ENCODE measurements at places on chromosomes 12 and 14.

DNA sequence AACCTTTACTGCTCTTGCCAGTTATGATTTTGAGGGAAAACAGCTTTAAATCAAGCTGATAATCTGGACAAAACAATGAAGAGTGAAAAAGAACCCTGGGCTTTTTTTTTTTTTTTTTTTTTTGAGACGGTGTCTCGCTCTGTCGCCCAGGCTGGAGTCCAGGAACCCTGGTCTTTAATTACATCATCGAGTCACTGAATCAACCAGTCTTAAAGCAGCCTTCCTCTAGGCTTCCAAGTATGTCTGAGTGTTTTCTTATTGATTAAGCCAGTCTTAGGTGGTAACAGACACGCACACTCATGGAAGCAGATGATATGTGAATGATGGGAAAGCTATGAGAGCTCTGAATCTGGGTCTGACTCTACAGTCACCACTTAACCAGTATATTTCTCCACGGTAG lies 5.9 kb upstream of the VCPKMT start:
- no peaks in the 10 kb centered on the region for H3K27me3 ChIP-seq
- no peak overlapping the region for H3K4me3 ChIP-seq
- H3K27ac ChIP-seq = no peak overlapping the region
- no peaks in the 10 kb centered on the region for H3K4me1 ChIP-seq
- no peak for DNase-seq

DNA sequence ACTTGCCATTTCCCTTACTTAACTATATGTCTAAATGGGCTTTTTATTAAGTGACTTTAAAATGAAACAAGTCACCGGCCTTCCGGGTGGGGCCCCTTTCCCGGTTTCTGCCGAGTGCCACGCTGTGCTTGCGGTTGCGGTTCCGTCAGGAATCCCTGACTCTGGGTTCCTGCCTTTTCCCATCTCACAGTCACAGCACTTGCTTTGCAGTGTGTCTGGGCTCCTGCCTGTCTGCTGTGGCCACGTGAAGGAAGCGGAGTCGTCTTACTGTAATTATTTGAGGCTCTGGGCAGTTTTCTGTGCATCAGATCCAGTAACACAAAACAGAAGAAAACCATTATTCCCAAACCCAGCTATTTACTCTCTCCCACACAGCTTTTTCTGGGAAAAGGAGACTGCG lies 44.0 kb upstream of the FRMD6 start:
- no peak overlapping the region for H3K4me3 ChIP-seq
- H3K27me3 ChIP-seq = no peaks in the 10 kb centered on the region
- no peaks in the 10 kb centered on the region for H3K36me3 ChIP-seq
- H3K4me1 ChIP-seq = no peaks in the 10 kb centered on the region
- no peak overlapping the region for H3K27ac ChIP-seq

GRCh38 chr12:11130382-11130781 lies 4.1 kb downstream of the TAS2R30 start:
- no peaks in the 10 kb centered on the region for H3K36me3 ChIP-seq
- DNase-seq = no peak
- H3K4me1 ChIP-seq = no peaks in the 10 kb centered on the region
- H3K27ac ChIP-seq = no peak overlapping the region

DNA sequence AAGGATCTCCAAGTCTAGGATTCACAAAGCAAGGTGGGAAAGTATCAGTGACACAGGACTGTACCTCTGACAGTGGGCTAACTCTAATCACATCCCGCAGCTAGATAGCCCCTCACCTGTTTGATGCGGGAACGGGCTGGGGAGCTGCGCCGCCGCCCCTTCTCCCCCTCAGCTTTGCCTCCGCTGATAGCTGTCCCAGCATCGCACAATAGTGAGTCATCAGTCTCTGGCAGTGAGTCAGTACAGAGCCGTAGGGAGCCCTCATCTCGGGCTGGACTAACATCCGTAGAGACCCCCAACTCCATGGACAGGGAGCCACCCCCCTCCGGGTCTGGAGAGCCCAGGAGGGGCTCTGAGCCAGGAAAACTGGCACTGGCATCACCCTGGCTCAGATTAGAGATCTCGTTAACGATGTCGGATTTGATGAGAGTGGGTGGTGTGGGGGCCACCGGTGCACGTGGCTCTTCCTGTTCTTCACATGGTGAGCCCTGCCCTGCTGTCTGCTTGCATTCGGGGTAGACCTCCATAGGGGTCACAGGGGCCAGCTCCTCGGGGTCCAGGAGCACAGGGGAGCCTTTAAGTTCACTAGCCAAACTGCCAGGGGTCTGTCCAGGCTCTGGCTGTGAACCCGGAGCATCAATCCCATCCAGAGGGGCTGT lies 10.9 kb downstream of the KMT2D start:
- no peak overlapping the region for H3K27ac ChIP-seq
- DNase-seq = no peak
- no peak overlapping the region for H3K4me3 ChIP-seq
- H3K4me1 ChIP-seq = peaks cover 21% of the 10 kb centered on the region
- H3K27me3 ChIP-seq = no peaks in the 10 kb centered on the region

DNA sequence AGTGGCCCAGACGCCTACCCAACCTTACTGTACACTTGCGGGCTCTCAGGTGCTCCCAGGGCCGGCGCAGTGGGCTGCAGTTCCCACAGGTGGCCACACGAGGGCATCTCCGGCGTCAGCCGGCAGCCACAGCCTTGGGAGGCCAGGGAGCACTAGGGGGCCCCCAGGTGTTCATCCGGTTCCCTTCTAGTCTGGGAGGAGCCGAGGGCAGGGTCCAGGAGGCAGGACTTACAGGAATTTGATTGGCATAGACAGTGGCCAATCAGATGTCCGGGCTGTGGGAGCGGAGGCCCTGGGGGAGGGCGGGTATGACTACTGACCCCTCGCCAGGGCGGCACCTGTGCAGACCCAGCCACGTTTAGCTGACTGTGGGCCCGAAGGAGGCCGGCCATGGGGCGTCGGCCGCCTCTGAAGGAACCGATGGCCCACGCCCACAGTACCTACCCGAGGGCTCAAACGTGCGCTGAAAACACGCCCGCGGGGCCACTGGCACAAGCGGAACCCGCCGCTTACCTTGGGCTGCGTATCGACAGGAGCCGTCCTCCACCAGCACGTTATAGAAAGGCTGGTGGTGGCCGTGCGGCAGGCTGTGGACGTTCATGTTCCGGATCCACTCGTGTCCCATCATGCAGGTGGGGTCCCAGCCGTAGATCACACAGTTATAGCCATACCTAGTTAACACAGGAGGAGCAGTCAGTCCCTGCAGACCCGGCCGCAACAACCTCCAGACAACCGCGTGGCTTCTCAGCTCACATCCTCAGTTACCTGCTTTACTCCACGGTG lies 34.8 kb downstream of the FBXO21 start:
- H3K27me3 ChIP-seq = no peaks in the 10 kb centered on the region
- no peaks in the 10 kb centered on the region for H3K4me1 ChIP-seq
- H3K27ac ChIP-seq = no peak overlapping the region
- no peak for DNase-seq
- peaks cover 20% of the 10 kb centered on the region for H3K36me3 ChIP-seq

- H3K36me3 ChIP-seq = no peaks in the 10 kb centered on the region
- H3K27ac ChIP-seq = no peak overlapping the region
- no peaks in the 10 kb centered on the region for H3K27me3 ChIP-seq
- no peaks in the 10 kb centered on the region for H3K4me1 ChIP-seq
- DNase-seq = no peak
Measured at GRCh38 chr12:103102225-103102744, 144.8 kb downstream of the ASCL1 start.

DNA sequence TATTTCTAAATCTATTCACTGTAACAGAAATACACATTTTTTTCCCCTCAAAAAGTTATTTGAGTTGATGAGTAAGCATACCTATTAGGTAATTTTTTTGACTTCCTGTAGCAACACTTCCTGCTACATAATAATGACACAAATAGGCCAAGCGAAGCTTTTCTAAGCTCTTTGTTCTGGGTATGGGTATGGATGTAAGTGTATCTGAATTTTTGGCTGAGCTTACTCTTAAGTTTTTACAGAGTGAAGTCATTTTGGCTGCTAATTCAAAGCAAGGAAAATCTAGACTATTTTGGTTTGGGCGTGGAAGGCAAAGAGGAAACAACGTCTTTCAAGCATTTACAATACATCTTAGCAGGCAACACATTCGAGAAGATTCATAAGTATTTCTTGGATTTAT lies 1206.0 kb upstream of the FLRT2 start:
- no peak overlapping the region for H3K4me3 ChIP-seq
- no peaks in the 10 kb centered on the region for H3K27me3 ChIP-seq
- no peak overlapping the region for H3K27ac ChIP-seq
- no peak for DNase-seq
- no peaks in the 10 kb centered on the region for H3K36me3 ChIP-seq

DNA sequence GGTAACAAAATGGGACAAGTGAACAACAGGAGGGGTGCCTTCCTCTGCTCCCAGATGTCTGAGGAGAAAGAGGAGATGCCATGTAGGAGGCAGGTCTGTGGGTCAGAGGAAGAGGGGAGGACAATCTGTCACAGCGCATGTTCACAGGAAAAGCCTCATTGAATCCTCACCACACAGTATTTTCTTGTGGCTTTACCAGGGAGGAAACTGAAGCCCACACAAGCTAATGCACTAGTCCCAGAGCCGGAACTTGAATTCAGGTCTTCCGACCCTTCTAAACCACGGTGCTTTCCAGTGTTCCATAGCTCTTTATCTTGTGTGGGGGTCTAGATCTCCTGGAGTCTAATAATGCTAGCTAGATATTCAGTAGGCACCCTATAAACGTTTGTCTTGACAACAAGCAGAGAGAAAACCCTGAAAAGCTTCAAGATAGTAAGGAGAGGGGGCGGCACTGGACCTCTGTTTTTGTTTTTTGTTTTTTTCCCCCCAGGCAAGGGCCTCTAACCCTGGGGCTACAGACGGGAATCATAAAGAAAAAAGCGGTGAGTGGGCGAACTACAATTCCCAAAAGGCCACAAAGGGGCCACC lies 371 bp upstream of the SHMT2 start:
- H3K27me3 ChIP-seq = no peaks in the 10 kb centered on the region
- H3K4me1 ChIP-seq = peaks cover 28% of the 10 kb centered on the region
- peak overlapping the region; percentile 69 for H3K4me3 ChIP-seq
- H3K36me3 ChIP-seq = peaks cover 27% of the 10 kb centered on the region

- no peak overlapping the region for H3K27ac ChIP-seq
- H3K27me3 ChIP-seq = no peaks in the 10 kb centered on the region
- H3K4me1 ChIP-seq = no peaks in the 10 kb centered on the region
- no peaks in the 10 kb centered on the region for H3K36me3 ChIP-seq
- DNase-seq = no peak
- no peak overlapping the region for H3K4me3 ChIP-seq
Measured at GRCh38 chr12:54749191-54749818, 101.1 kb upstream of the DCD start.

DNA sequence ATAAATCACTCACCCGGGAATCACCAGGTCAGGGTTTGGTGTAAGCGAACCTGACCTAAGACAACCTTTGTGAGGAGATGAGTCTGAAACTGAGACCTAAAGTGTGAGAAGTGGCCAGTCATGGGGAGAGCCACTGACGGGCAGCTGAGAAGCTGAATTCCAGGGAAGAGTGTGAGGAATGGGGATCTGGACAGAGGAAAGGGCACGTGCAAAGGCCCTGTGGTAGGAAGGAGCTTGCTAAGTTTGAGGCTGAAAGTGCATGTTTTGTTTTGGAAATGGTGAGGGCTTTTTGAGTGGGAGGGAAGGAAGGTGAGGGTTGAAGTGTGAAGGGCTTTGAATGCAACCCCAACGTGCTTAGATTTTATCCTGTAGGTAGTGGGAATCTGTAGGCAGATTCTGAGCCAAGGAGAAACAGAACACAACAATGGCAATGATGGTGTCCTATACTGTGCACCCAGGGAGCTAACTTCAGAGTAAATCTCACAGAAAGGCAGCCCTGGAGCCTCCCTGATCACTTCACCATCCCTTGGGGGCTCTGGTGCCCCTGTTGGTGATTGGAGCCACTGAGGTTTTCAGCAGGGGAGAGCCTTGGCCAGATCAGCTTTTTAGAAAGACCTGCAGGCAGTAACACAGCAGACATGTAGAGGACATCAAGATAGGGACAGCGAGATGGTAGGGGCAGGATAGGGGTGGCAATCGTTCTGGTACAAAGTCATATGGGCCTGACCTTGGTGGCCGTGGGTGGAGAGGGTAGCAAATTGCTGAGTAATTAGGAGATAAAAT lies 37.5 kb upstream of the CHGA start:
- no peak for DNase-seq
- H3K27ac ChIP-seq = no peak overlapping the region
- peaks cover 48% of the 10 kb centered on the region for H3K27me3 ChIP-seq
- H3K4me1 ChIP-seq = no peaks in the 10 kb centered on the region
- H3K4me3 ChIP-seq = no peak overlapping the region

GRCh38 chr12:3747976-3748619 lies 4.8 kb downstream of the CRACR2A start:
- H3K27me3 ChIP-seq = no peaks in the 10 kb centered on the region
- no peak overlapping the region for H3K4me3 ChIP-seq
- no peaks in the 10 kb centered on the region for H3K36me3 ChIP-seq
- peaks cover 7% of the 10 kb centered on the region for H3K4me1 ChIP-seq

- no peak overlapping the region for H3K27ac ChIP-seq
- H3K27me3 ChIP-seq = no peaks in the 10 kb centered on the region
- H3K36me3 ChIP-seq = no peaks in the 10 kb centered on the region
- peaks cover 6% of the 10 kb centered on the region for H3K4me1 ChIP-seq
Measured at GRCh38 chr14:93980456-93981201, 4.3 kb upstream of the ASB2 start.

DNA sequence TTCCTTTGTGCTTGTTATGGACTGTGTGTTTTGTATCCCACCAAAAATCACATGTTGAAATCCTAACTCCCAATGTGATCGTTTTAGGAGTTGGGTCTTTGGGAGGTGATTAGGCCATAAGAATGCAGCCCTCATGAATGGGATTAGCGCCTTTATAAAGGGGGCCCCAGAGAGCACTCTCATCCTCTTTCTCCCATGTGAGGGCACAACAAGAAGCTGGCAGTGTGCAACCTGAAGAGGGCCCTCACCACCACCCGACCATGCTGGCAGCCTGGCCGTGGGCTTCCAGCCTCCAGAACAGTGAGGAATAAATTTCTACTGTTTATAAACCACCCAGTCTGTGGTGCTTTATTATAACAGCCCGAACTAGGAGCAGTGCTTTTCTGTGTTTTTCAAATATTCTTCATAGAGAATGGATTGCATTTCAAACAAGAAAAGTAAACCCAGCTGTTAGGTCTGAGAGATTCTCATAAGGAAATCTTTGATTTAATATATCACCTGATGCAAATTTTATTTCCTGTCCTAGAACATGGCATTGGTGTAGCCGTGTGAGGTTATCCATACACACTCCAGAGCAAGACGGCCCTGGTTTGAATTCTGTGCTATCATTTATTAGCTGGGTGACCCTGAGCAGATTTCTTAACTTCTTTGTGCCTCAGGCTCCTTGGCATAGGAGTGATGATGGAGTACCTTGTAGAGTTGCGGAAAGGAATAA lies 27.8 kb downstream of the HSPB8 start:
- no peaks in the 10 kb centered on the region for H3K27me3 ChIP-seq
- H3K4me3 ChIP-seq = no peak overlapping the region
- H3K36me3 ChIP-seq = no peaks in the 10 kb centered on the region
- H3K4me1 ChIP-seq = peaks cover 18% of the 10 kb centered on the region
- peak overlapping the region; percentile 64 for H3K27ac ChIP-seq
- no peak for DNase-seq

- H3K36me3 ChIP-seq = peaks cover 5% of the 10 kb centered on the region
- no peaks in the 10 kb centered on the region for H3K27me3 ChIP-seq
- DNase-seq = no peak
- no peak overlapping the region for H3K27ac ChIP-seq
Measured at GRCh38 chr14:104989951-104990303, 4.3 kb downstream of the CLBA1 start.

Measured in esophagus squamous epithelium (tissue), 5 donors.